Cardiac septum (tissue), 1 donor: ENCODE measurements at places on chromosomes 2 and 18.

DNA sequence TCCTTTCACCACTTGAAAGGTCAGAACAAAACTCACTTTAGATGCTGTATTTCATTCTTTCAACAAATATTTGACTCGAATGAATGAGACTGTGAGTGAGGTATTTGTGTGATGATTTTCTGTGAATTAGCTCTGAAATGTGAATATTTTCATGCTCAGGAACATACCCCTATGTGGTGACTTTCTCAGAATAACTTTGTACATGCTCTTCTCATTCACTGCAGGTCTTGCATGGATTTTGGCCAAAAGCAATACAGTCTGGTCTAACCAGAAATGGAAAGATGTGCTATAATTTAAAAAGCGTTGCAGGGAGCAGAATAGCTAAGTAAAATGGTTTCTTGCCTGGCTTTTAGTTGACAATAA, 75.5 kb downstream of the MYCN start:
- DNase-seq: no peak

- DNase-seq: no peak
Measured at GRCh38 chr2:37555457-37555856, 116.0 kb downstream of the CDC42EP3 start.

DNA sequence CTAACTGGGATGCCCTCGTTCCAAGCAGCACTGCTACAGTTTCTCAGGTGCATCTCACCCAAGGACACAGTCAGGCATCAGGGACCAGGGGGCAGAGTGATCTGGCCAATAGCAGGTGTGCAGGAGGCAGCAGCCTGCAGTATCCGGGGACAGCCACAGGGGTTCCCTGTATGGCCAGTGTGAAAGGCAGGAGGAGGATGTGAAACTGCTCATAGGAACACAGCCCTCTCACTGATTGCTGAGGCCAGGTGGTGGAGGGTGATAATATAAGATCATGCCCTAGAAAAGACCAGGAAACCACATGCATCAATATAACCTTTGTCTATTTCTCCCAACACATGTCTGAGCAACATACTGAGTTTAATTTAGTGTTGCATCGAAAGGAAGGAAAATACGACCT, 112.7 kb upstream of the TACR1 start:
- no peak for DNase-seq

- DNase-seq: no peak
Measured at GRCh38 chr18:80004600-80005342, 16.4 kb upstream of the TXNL4A start.

GRCh38 chr2:229530434-229530833, 183.9 kb downstream of the DNER start:
- DNase-seq: no peak

- no peak for DNase-seq
Measured at GRCh38 chr2:202038471-202039277, 5.0 kb downstream of the FZD7 start.

DNA sequence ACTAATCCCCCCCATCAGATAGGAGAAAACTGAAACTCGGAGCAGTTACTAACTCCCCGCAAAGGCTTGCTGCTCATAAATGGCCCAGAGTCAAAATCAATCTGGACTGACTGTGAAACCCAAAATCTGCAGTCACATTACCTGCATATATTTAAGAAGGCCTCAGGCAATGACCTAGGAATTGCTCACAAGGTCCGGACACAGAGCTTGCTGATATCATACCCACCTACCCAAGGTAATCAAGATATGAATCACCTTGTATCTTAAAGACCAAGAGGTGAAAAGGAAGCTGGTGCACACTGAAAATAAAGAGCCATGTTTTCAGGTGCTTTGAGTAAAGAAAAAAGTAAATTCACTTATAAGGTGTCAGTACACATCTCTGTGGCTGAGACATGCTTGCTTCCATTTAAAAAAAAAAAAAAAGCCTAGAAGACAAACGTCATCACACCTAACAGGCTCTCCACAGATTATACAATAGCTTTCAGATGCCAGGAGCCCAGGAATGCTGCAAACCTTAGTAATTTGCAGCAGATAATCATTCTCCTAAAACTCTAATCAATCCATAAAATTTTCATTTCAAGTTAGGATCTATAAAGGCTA, 195.4 kb downstream of the ZEB2 start:
- DNase-seq: no peak

DNA sequence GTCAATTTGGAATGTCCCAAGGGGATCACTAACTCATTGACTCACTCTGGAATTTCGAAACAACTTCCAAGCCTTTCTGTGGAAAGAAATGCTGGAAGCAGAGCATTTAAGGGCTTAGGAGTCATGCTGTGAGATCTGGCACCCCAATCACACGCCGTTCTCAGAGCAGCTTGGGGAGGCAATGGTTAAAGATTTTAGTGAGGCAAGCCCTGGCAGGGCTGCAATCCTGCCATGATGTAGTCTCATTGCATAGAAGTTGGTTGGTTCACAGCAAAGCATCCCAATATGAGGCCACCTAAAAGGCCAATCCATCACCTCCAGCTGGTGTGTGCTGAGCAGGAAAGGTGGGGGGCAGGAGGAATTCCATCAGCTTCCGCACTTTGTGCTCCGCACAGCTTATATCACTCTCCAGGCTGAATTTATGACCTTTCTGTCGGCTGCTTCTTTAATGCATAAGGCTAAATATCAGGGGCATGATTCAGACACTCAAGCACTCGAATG, 1043.9 kb upstream of the POU3F3 start:
- no peak for DNase-seq

DNA sequence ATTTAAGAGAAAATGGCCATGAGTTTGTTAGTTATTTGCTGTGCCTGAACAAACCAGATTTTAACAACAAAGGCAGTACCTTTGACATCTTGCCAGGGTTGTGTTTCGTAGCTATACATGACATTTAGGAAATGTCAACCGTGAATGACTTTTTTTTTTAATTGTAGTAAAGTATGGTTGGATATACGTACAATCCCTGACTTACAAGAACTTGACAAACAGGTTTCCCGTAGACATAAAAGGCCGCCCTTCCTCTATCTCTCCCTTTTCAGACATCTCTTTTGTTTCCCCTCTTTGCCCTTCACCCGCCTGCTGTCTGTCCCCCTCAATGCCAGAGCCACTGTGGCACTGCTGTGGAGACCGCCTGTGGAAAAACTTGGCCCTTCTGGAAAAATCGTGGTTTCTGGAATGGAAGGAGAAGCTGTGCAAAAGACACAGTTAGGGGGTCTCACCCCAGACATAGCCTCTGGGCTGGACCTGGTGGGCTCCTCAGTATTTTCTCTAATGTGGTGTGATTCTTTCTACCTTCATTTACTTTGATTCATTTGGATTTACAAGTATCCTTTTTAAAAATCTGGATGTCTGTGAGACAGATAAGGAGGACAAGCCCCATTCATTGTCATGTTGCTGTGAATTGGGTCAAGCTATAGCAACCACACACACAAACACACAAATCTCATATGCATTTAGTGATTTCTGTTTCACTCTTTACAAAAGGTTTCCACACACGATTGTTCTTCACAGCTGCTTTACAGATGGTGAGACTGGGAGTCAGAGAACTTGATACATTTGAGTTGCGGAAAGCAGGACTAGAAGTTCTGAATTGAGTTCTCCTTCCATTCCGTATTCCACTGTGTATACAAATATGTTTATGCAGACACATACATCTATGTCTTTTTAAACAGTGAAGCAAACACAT, 48.6 kb downstream of the SPATS2L start:
- DNase-seq: no peak

DNA sequence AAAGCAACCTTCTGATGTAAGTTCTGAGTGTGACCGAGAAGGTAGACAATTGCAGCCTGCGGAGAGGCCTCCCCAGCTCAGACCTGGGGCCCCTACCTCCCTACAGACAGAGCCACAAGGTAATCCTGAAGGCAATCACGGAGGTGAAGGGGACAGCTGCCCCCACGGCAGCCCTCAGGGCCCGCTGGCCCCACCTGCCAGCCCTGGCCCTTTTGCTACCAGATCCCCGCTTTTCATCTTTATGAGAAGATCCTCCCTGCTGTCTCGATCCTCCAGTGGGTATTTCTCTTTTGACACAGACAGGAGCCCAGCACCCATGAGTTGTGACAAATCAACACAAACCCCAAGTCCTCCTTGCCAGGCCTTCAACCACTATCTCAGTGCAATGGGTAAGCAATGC, 3.0 kb downstream of the BCL2L11 start:
- DNase-seq: no peak

GRCh38 chr2:50765146-50765545, 266.8 kb downstream of the NRXN1 start:
- DNase-seq: no peak

GRCh38 chr2:230866756-230867523, 2.2 kb downstream of the ITM2C start:
- no peak for DNase-seq

GRCh38 chr18:31513189-31513935, 15.4 kb downstream of the DSG2 start:
- no peak for DNase-seq

DNA sequence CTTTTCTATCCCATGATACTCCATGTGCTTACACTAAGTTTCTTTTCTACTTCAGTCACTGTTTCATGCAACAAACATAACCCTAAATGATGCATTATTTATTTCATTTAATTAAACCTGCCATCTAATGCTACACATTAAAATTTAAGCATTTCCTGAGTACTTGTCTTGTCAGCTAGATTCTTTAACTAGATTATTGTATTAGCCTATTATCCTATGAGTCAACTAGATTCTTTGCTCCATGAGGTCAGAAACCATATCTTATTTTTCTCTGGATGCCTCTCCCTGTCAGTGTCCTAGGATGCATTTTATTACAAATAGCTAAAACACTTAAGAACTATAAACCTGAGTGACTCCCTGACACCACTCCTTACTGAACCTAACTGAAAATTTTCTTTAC, 652.4 kb downstream of the SLC4A3 start:
- DNase-seq: no peak

- no peak for DNase-seq
Measured at GRCh38 chr2:8454797-8455196, 227.1 kb upstream of the ID2 start.

DNA sequence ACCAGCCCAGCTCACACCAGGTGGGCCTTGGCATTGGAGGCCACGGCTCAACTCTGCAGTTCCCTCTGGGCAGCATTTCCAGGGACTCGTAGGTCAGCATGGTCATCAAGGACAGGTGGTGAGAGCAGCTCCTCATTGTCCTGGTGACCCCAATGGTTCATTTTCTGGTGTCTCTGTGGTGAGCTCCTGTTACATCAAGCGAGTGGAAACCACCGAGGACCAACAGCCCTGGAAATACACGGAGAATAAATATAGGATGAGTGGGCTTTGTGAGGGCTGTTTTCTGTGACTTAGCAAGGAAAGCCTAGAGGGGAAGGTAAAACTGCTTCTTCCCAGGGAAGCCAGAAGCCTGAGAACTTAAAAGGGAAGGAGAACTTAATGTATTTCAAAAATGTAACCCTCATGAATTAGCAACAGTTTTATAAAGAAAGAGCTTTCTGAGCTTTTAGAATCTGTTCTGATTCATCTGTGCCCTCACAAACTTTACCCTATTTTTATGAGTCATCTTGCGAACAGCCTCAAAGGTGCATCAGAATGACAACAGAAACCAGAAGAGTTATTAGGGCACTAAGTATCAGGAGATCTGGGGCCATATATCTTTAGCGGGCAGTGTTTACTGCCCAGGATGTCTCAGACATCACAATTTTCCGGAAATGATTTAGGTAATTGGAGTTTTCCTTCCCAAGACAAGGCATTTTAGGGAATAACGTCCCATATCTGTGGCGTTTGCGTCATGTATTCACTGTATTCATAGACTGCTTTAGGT, 18.7 kb downstream of the C2orf92 start:
- DNase-seq: no peak

DNA sequence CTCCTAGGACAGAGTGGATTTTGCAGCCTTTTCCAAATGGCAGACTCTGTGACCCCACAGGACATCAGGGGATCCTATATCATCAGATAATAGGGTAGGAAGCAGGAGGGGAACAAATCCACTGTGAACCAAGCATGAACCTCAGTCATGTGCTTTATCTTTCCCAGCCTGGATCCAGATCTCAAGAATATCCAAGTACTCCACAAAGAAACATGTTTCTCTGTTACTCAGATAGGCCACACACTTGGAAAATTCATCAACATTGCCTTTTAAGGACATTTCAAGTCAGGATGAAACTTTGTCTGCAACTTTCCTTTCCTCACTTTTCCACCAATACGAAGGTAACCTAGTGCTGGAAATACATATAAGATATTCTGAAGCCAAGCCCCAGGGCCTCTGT, 85.8 kb downstream of the RDH14 start:
- DNase-seq: no peak

DNA sequence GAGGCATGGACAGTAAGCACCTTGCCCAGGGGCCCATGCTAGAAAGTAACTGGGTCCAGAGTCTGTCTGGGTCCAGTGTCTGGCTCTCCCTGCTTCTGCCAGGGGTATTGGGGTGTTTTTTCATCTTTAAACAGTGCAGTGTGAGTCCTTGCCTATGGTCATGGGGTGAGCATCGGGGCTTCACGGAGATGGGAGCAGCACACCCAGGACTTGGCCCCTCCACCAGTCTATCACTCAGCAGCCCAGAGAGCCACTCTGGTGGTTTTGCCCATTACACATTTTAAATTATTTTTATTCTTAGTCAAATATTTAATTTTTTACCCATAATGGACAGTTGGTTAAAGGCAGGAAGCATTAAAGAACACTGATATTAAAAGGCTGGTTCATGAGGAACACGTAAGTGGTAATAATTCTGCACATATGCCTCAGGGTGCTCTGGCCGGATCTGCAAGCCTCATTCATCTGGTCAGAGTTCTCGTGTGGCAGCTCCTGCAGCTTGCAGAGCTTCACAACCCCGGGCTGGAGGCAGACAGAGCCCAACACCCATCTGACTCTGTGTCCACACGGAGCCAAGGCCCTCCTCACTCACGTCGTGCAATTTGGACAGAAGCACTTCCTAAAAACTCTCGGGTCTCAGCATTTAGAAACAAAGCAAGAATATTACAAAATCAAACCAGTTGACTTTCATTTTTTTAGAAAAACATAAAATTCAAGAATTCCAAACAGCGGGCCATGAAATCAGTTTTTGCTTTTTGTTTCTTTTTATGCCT, 204.1 kb downstream of the CTIF start:
- no peak for DNase-seq

DNA sequence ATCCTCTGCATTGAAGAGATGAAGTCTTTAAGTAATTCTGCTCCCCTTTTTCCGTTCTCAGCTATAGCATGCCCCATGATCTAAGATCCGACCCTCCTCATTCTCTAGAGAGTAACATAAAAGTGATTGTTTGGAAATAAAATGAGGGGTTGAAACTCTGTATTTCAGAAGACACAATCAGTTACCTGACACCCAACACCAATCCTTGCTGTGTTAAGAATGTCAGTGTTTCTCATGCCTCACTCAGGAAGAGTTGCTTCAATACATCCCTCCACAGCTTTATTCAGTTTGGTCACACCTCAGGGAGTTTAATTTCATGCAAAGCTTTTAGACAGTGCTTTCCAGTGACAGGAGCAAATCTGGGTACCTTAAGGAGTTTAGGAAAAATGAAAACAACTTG, 49.9 kb upstream of the RBBP8 start:
- DNase-seq: no peak

- DNase-seq: no peak
Measured at GRCh38 chr2:132804051-132804450, 134.0 kb upstream of the LYPD1 start.

- DNase-seq: no peak
Measured at GRCh38 chr2:207083361-207084110, 82.2 kb downstream of the KLF7 start.
